Heart left ventricle (tissue), 16 donors: ENCODE measurements at places on chromosomes 7 and 10. TPM values are rescaled to one million over a fixed set of nuclear protein-coding genes. Genes with fewer than 3 reads are reported as not detected.

DNA sequence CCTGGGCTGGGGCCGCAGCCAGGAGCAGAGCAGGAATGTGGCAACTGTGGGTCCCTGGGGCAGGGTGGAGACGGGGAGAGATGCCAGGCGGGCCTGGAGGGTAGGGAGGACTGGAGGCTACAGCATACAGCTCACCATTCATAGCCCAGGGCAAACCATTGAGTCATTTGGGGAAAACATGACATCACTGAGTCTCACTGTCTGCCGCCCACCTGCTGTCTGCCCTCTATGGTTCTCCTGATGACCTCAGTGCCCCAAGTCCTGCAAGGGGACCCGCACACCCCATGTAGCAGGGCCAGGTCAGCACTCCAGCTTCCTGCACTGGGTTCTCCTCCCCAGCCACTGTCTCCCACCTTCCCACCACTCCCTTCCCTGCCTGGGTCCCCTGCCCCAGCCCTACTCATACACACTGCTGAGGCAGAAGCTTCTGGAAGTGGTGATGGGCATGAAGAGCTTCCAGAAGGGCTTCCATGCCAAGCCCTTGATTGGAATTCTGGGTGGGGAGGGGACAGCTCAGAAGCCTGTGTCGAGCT, 10.4 kb downstream of the CHST3 start:
- peaks cover 7% of the 10 kb centered on the region for H3K4me1 ChIP-seq
- H3K4me3 ChIP-seq: no peak overlapping the region

The MYL10 gene
- not detected for total RNA-seq

DNA sequence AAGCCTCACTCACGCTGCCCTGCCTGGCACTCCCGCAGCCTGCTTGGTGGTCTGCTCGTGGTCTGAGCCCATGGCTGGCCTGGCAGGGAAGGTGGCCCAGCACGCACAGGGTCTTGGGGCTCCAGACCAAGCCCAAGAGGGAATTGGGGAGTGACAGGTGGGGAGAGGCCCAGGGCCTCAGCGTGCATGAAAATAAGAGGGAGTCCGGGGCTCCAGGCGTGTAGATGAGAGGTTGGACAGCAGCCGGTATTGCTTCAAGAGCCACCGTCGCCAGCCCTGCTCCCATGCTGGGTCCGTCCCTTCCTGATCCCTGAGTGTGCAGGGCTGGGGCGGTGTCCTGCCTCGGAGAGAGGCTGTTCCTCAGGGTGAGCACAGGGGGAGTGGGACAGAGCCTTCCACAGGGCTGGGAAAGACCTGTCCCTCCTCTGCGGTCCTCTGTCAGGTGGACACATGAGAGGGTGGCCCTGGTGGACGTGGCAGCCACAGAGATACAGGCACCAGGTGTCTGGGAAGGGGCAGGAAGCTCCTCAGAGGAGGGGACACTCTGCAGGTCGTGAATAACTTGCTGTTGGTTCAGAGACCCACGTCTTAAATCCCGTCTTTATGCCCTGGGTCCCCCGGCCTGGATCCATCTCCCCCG, 113.1 kb downstream of the INPP5A start:
- H3K36me3 ChIP-seq: peaks cover 31% of the 10 kb centered on the region
- H3K27me3 ChIP-seq: no peaks in the 10 kb centered on the region
- no peak overlapping the region for H3K4me3 ChIP-seq
- DNase-seq: peak; percentile 18
- no peak overlapping the region for H3K27ac ChIP-seq

DNA sequence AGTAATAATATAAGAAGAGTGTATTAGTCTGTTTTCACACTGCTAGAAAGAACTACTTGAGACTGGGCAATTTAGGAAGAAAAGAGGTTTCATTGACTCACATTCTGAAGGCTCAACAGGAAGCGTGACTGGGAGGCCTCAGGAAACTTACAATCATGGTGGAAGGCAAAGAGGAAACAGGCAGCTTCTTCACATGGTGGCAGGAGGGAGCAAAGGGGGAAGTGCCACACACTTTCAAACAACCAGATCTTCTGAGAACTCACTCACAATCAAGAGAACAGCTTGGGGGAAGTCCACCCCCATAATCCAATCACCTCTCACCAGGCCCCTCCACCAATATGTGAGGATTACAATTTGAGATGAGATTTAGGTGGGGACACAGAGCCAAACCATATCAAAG, 212.5 kb upstream of the HDAC9 start:
- no peaks in the 10 kb centered on the region for H3K36me3 ChIP-seq
- DNase-seq: no peak
- no peaks in the 10 kb centered on the region for H3K27me3 ChIP-seq
- no peak overlapping the region for H3K27ac ChIP-seq

DNA sequence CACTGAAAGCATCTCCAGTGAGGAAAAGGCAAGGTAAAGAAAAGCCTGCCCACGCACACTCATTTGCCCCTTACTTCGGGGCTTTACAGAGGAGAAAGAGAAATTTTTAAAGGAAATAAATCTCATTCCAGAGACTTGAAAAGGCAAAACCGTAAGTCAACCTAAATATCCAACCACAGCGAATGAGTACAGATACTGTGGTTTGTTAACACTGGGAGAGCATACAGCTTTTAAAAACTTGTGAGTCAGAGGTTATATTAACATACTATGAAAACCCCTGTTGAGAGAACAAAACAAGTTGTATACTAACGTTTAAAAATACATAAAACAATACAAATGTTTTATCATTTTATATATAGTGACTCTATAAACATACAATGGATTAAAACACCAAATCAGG, 28.6 kb upstream of the ST7 start:
- no peak for DNase-seq
- no peak overlapping the region for H3K4me3 ChIP-seq
- peaks cover 20% of the 10 kb centered on the region for H3K36me3 ChIP-seq

The HMX3 gene
- total RNA-seq: not detected

DNA sequence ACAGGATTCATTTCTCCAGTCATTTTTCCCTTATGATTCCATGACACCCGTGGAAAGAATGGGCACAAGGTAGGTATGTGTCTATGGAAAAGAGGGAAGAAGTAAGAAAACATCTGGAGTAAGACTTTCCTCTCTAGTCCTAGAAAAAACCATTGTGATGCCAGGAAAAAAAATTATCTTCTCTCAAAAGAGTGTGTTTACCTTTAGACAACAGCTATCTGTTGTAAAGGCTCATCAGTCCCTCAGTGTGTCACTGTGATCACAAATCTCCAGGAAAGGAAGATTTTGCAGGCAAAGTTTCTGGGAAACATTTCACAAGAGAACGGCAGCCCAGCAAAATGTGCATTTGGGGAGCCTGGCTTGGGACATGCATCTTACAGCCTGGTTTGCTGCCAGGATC, 44.8 kb downstream of the CALML3 start:
- no peak overlapping the region for H3K4me3 ChIP-seq
- no peaks in the 10 kb centered on the region for H3K4me1 ChIP-seq
- no peaks in the 10 kb centered on the region for H3K36me3 ChIP-seq
- no peak overlapping the region for H3K27ac ChIP-seq
- no peaks in the 10 kb centered on the region for H3K27me3 ChIP-seq
- no peak for DNase-seq

The AKR1D1 gene
- total RNA-seq: not detected

DNA sequence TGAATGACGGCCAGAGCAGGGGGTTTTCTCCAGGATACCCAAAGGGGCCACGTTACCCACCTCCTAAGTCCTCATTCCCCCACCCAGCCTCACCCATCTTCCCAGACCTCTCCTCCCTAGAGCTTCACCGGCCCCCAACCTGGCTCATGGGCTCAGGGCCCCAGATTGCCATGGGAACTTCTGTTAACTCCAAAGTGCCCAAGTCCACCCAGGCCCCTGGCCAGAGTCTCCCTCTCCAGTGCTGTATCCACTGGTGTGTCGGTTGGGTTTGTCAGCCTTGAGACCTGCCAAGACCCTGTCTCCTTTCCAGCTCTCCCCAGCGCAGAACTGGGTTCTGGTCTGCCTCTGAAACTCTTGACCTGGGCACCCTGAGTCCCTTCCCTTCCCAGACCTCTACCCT, 37.1 kb upstream of the ZMIZ2 start:
- H3K4me3 ChIP-seq: no peak overlapping the region
- H3K27ac ChIP-seq: no peak overlapping the region
- no peak for DNase-seq
- H3K4me1 ChIP-seq: no peaks in the 10 kb centered on the region
- peaks cover 16% of the 10 kb centered on the region for H3K36me3 ChIP-seq

DNA sequence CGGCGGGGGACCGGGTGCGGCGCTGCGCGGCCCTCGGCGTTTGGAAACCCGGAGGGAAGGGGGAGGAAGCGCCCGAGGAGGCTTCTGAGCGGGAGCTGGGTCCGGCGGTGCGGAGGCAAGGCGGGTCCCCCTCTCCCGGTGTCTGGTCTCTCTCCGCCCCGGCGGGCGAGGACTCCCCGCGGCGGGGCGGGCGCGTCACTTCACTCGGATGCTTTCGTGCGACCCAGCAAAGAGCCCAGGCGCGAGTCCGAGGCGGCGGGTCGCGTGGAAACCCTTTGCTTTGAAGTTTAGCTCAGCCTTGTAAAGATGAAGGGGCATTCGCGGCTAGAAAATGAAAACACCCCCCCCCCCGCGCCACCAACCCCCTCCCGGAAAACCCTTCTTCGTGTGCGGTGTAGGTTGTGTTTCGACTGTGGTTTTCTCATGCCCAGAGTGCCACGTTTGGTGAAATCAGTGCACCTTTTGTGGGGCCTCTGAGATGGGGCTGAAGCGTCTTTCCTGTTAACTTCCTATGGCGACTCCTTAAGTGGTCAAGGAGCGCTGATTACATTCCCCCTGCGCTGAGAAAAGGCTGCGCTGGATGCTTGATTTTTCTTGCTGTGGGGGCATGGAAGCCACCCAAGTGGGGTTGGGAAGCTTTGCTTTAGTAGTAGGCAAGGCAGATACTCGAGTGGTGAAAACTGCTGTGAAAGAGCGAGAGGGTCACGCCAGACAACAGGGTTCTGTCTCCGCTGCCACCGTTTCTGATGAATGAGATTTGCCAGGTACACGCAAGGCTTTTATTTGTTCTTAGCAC, 876 bp downstream of the GNAI1 start:
- no peaks in the 10 kb centered on the region for H3K27me3 ChIP-seq
- no peak for DNase-seq
- peak overlapping the region; percentile 70 for H3K4me3 ChIP-seq
- peak overlapping the region; percentile 63 for H3K27ac ChIP-seq

DNA sequence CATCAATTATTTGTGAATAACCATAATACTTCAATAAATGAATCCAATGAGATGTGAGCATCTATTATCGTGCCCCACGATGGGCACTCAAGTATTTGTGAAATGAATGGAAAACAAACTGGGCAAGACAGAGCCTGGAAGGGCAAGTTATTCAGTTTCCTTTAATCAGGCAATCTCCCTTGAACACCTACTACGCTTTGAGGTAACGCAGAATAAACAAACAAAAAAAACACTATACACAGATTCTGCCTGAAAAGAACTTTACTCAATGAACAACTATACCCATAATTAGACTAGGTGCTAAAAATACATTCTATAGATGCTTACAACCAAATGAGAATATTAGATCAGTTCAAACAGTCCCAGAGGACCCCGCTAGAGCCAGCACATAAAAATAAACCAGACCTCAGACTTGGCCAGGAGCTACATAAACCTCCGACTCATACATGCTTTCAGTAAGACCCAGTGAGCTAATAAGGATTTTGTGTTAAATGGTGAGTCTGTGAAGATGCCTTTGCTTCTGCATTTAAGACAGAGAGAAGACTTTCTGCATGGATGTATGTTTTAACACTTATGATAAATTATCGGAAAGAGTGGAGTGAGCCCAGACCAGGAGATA, 121.3 kb downstream of the MPP7 start:
- H3K27me3 ChIP-seq: no peaks in the 10 kb centered on the region
- no peak overlapping the region for H3K4me3 ChIP-seq
- H3K36me3 ChIP-seq: no peaks in the 10 kb centered on the region

GRCh38 chr10:44820094-44820493, 91.0 kb upstream of the TMEM72 start:
- no peak for DNase-seq
- H3K36me3 ChIP-seq: no peaks in the 10 kb centered on the region
- no peak overlapping the region for H3K4me3 ChIP-seq
- no peak overlapping the region for H3K27ac ChIP-seq
- H3K4me1 ChIP-seq: no peaks in the 10 kb centered on the region
